ENCODE measurements at places on chromosomes 2 and 18. TPM values are rescaled to one million over a fixed set of nuclear protein-coding genes. Genes with fewer than 3 reads are reported as not detected.

The DPY30 gene
- total RNA-seq, result 109 TPM

The ABCG5 gene
- not detected for total RNA-seq

The PLGLB1 gene
- 2.7 TPM for total RNA-seq

The MAPRE3 gene
- total RNA-seq, result 17.1 TPM

- peaks cover 19% of the 10 kb centered on the region for H3K4me1 ChIP-seq
- peak overlapping the region; percentile 97 for H3K27ac ChIP-seq
- no peaks in the 10 kb centered on the region for H3K27me3 ChIP-seq
- no peaks in the 10 kb centered on the region for H3K36me3 ChIP-seq
These were observed 433 bp downstream of the NPC1 start for GRCh38 chr18:23585897-23586248.

GRCh38 chr18:40159141-40160017 is 1795.7 kb upstream of the PIK3C3 start:
- H3K4me3 ChIP-seq, result no peak overlapping the region
- H3K27ac ChIP-seq, result no peak overlapping the region
- H3K36me3 ChIP-seq, result no peaks in the 10 kb centered on the region
- H3K4me1 ChIP-seq, result no peaks in the 10 kb centered on the region

DNA sequence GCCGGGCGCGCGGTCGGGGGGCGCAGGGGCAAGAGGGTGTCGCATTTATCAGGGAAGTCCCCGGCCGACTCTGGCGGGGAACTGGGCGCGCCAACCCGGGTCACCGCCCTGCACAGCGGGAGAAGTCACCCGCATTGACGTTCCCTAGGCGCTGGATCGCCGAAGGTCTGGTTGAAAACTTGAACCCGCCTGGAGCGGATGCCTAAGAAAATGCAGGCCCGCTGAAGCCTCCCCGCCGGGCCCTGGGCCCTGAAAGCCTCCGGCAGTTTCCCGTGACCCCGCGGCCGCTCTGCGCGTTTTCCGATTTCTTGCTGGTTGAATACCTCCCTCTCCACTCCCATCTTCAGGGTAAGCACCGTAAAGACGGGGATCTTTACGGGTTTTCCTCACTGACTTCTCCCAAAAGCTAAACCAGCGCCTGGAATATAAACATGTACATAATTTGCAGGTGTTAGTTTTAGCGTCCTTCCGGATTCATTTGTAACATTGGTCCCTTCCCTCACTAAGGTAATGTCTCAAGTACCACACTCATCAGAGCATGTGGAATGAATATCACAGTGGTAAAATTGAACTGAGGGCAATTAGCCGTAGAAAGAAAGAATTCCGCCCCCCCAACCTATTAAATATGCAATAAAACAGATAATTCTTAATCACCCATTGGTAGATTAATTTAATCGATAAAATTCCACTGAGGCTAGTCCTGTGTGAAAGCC is 675 bp upstream of the SPIRE1 start:
- peak overlapping the region; percentile 86 for H3K4me3 ChIP-seq
- H3K4me1 ChIP-seq, result peaks cover 29% of the 10 kb centered on the region
- DNase-seq, result peak; percentile 40
- H3K36me3 ChIP-seq, result no peaks in the 10 kb centered on the region
- H3K27me3 ChIP-seq, result no peaks in the 10 kb centered on the region

All from PC-9 (cell line).